ENCODE measurements at places on chromosomes 4 and X. TPM values are rescaled to one million over a fixed set of nuclear protein-coding genes. Genes with fewer than 3 reads are reported as not detected.

DNA sequence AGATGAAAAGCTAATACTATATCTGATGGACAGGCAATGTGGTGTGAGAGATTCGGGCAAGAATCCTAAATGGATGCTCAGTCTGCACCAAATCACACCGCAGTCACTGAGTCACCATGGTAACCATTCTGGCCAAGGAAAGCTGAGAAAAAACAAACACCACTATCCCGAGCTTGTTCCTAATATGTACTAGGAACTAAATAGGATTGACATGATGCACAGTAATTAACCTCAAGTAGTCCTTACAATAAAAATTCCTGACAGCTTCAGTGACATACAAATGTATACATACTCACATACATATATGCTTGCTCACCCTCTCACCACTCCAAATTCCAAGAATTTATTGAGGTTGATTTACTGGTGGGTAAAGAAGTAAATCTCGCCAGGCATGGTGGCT is 1.1 kb upstream of the RAB40A start:
- H3K27me3 ChIP-seq, result no peaks in the 10 kb centered on the region
- no peaks in the 10 kb centered on the region for H3K36me3 ChIP-seq
- no peak overlapping the region for H3K27ac ChIP-seq
- H3K4me1 ChIP-seq, result no peaks in the 10 kb centered on the region

GRCh38 chrX:7316280-7316679 is 168.3 kb upstream of the PUDP start:
- no peaks in the 10 kb centered on the region for H3K4me1 ChIP-seq
- H3K4me3 ChIP-seq, result no peak overlapping the region
- H3K27ac ChIP-seq, result no peak overlapping the region
- no peak for DNase-seq
- H3K27me3 ChIP-seq, result no peaks in the 10 kb centered on the region

- peaks cover 16% of the 10 kb centered on the region for H3K4me1 ChIP-seq
- H3K27ac ChIP-seq, result peak overlapping the region; percentile 88
Observed at GRCh38 chr4:107721436-107722100, 1.5 kb upstream of the PAPSS1 start.

The TRPC3 gene
- 3.4 TPM for total RNA-seq

The GCNA gene
- total RNA-seq, result 3.0 TPM

GRCh38 chrX:53249408-53250042 is 24.5 kb upstream of the KDM5C start:
- H3K4me1 ChIP-seq, result no peaks in the 10 kb centered on the region
- H3K4me3 ChIP-seq, result no peak overlapping the region
- no peak overlapping the region for H3K27ac ChIP-seq
- no peaks in the 10 kb centered on the region for H3K27me3 ChIP-seq

- H3K4me3 ChIP-seq, result no peak overlapping the region
- no peak overlapping the region for H3K27ac ChIP-seq
- no peak for DNase-seq
- no peaks in the 10 kb centered on the region for H3K4me1 ChIP-seq
- H3K36me3 ChIP-seq, result no peaks in the 10 kb centered on the region
Observed at GRCh38 chrX:2336181-2336580, 164.6 kb downstream of the DHRSX start.

The FGD1 gene
- 3.0 TPM for total RNA-seq

GRCh38 chr4:180798036-180798577 is 1445.1 kb upstream of the TENM3 start:
- DNase-seq, result no peak
- no peak overlapping the region for H3K4me3 ChIP-seq
- no peaks in the 10 kb centered on the region for H3K36me3 ChIP-seq
- no peaks in the 10 kb centered on the region for H3K4me1 ChIP-seq
- H3K27ac ChIP-seq, result no peak overlapping the region

The PDS5A gene
- total RNA-seq, result 63.3 TPM

DNA sequence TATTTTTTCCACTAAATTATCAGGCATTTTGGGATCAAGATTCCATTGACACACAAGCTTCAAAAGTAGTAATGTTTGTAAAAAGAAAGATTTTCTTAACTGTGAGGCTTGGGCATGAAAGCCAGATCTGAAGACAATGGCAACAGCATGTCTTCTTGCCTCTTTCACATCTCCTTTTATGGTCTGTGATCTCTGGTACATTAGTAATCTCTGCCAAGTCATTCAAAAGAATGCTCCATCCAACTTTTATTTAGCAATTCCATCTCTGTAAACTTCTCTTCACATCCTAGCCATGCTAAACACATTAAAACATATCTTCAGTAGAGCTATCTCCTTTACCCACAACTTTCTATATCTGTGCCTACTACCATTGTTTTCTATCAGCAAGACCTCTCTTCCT is 465.4 kb downstream of the FAT4 start:
- H3K27me3 ChIP-seq, result no peaks in the 10 kb centered on the region
- no peak overlapping the region for H3K27ac ChIP-seq
- no peaks in the 10 kb centered on the region for H3K36me3 ChIP-seq
- no peaks in the 10 kb centered on the region for H3K4me1 ChIP-seq

- H3K27me3 ChIP-seq, result no peaks in the 10 kb centered on the region
- DNase-seq, result no peak
- H3K4me3 ChIP-seq, result no peak overlapping the region
- no peaks in the 10 kb centered on the region for H3K4me1 ChIP-seq
- no peak overlapping the region for H3K27ac ChIP-seq
- no peaks in the 10 kb centered on the region for H3K36me3 ChIP-seq
Observed at GRCh38 chr4:187612301-187612700, 383.3 kb upstream of the ZFP42 start.

DNA sequence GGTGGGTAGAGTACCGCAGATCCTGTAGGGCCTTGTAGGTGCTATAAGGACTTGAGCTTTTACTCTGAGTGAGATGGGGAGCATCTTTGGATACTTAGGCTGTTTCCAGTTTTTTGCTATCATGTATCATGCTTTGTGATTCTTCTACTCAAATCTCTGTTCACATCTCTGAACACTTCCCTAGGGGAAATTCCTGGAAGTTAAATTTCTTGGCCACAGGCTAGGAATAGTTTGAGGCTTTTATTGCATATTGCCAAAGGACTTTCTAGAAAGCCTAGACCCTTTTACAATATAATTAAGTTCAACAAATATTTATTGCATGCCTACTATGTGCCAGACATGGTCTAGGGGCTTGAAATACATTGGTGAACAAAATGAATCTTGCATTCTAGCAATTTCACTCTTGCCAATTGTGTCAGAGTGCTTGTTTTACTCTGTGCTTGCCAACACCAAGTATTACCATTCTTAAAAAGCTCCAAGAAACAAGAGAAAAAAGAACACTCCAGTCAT is 4.1 kb upstream of the PGRMC1 start:
- no peak overlapping the region for H3K4me3 ChIP-seq
- H3K36me3 ChIP-seq, result no peaks in the 10 kb centered on the region
- H3K27me3 ChIP-seq, result no peaks in the 10 kb centered on the region
- no peak for DNase-seq
- H3K27ac ChIP-seq, result no peak overlapping the region

- H3K27ac ChIP-seq, result peak overlapping the region; percentile 77
- H3K27me3 ChIP-seq, result no peaks in the 10 kb centered on the region
- peak; percentile 71 for DNase-seq
- H3K4me1 ChIP-seq, result peaks cover 8% of the 10 kb centered on the region
- no peak overlapping the region for H3K4me3 ChIP-seq
Observed at GRCh38 chr4:38943343-38943742, 75.7 kb downstream of the FAM114A1 start.

DNA sequence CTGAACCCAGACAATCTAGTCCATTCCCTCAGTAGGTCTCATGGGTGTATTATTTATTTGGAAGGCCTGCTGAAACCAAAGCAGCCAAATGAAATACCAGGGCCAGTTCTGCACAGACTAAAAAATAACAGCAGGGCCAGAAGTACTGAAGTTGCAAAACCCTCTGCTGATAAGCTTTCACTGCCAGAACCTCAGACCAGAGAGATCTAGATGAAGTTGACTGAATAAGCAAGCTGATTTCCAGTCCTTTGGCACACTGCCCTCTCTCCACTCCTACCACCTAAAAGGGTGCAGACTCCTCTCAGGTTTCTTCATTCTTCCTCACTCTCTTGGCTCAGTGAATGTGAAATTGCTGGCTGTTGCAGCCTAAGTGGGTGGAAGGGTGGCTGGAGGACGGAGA is 276.7 kb upstream of the KLF3 start:
- H3K36me3 ChIP-seq, result no peaks in the 10 kb centered on the region
- no peak overlapping the region for H3K4me3 ChIP-seq
- no peaks in the 10 kb centered on the region for H3K27me3 ChIP-seq
- H3K27ac ChIP-seq, result peak overlapping the region; percentile 70
- DNase-seq, result peak; percentile 48

The CT83 gene
- total RNA-seq, result not detected

DNA sequence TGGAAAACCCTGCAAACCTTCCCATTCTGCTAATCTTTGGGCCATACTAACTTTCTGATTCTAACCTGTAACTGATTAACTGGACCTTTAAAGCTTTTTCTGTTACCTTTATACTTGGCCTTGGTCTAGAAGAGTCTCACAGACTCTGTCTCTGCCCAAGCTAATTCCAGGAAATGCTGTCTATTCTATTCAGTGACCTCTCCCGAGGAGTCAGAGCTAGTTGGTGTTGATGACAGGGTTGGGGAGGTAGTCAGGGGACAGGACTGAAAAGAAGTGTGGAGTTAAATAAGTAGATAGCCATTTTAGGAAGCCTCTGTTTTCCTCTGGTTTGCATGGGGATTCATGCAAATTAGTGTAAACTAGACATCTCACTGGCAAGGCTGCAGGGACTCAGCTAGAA is 429.5 kb downstream of the GRID2 start:
- DNase-seq, result no peak
- no peaks in the 10 kb centered on the region for H3K4me1 ChIP-seq

GRCh38 chrX:19194285-19195242 is 72.3 kb upstream of the ADGRG2 start:
- no peaks in the 10 kb centered on the region for H3K4me1 ChIP-seq
- no peak for DNase-seq
- no peak overlapping the region for H3K27ac ChIP-seq
- no peak overlapping the region for H3K4me3 ChIP-seq
- H3K27me3 ChIP-seq, result no peaks in the 10 kb centered on the region
- no peaks in the 10 kb centered on the region for H3K36me3 ChIP-seq

DNA sequence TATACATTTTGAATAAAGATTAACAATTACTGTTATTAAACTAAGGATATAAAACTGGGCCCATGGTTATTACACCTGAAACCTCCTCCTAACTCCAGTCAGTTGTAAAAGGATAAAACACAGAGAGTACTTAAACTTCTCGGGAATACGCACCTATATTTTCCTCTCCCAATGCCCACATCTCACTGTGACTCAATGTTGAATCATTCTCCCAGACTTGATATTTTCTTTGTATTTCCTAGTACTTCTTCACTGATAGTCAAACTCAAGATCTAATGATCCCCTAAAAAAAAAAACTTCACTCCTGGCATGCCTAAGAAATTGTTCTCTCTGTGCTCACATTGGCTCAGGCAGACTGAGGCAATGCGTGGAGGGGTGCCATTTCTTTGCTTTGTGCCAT is 212.5 kb upstream of the DKK2 start:
- no peak for DNase-seq
- H3K27ac ChIP-seq, result peak overlapping the region; percentile 50
- H3K4me1 ChIP-seq, result no peaks in the 10 kb centered on the region

The CLGN gene
- total RNA-seq, result not detected

DNA sequence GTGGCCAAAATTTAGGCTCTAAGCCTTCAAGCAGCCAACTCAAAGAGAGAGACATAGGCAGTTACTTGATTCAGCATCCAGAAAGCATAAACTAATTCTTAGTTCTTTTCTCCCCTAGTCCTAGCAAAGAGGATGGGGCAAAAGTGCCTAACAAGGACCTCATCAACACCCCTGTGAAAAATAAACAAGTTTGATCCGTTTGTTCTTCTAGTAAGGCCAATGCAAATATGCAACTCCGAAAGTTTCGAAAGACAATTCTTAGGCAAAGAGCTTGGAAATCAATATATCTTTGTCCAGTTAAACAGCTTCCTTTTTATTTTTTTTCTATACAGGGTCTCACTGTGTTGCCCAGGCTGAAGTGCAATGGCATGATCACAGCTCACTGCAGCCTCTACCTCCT is 31.0 kb upstream of the EGFL6 start:
- no peaks in the 10 kb centered on the region for H3K27me3 ChIP-seq
- H3K36me3 ChIP-seq, result no peaks in the 10 kb centered on the region
- no peak overlapping the region for H3K4me3 ChIP-seq
- H3K27ac ChIP-seq, result no peak overlapping the region
- DNase-seq, result no peak

- H3K27me3 ChIP-seq, result no peaks in the 10 kb centered on the region
- H3K4me1 ChIP-seq, result no peaks in the 10 kb centered on the region
- H3K36me3 ChIP-seq, result no peaks in the 10 kb centered on the region
- no peak overlapping the region for H3K4me3 ChIP-seq
Observed at GRCh38 chr4:7367406-7367805, 67.3 kb downstream of the PSAPL1 start.

DNA sequence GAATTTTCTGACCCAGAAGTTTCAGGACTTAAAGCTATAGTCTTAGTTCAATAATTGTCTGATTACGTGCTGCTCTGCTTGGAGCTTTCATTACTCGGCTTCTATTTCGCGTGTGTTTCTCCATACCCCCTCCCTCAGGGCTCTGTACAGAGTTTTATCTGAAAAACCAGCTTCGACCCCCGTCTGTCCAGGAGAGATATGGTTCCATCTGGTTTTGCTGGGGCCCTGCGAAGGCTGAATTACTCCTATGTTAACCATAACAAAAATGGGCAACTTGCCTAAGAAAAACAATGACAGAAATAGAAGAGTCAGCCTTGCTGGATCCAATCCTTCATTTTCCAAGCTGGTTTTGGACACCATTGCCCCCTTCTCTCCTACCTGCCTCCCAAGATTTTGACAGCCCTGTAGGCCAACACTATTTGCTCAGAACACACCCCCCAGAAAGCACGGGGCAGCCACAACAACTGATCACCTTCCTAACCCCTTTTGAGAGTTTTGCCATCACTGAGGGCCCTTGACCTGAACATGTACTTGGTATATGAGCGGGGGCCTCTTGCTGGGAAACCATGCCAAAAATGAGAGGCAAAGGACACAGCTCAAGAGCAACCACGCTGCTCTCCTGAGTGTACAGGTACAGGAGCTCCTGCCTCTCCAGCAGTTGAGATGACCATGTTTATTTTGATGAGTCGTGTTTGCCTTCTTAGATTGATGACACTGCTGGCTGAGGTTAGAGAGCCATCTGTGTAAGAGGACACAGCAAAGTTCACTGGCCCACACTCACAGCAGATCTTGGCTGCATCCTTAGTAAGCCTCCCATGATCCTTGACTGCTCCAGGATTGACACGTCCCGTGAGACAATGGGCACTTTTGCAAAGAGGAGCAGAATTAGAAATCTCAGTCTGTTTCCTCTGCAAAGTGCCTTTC is 36.2 kb upstream of the ATP6AP2 start:
- H3K4me3 ChIP-seq, result no peak overlapping the region
- H3K27ac ChIP-seq, result no peak overlapping the region
- DNase-seq, result no peak

DNA sequence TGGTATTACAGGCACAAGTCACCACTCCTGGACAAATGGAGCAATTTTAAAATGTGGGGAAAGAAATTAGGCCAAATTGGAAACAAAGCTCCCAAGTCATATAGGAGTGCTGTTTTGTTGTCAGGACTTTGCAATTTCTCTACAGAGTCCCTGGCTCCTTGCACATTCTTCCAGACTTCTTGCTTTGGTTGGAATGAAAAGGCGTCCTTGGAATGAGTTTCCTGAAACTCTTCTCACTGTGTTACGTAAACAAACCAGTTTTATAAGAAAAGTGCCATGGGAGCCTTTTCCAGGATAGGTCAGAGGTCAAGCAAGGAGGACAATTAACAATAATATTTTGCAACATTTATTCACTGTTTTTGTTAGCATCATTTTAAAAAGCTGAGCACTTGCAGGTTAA is 32.4 kb upstream of the KIT start:
- no peak overlapping the region for H3K4me3 ChIP-seq
- DNase-seq, result no peak
- H3K27ac ChIP-seq, result no peak overlapping the region
- H3K27me3 ChIP-seq, result no peaks in the 10 kb centered on the region
- H3K36me3 ChIP-seq, result no peaks in the 10 kb centered on the region

The AKAP14 gene
- total RNA-seq, result not detected

The MND1 gene
- 0.80 TPM for total RNA-seq

All from transverse colon (tissue), 4 donors.